OCI-M1 (cell line): ENCODE measurements at places on chromosomes 16 and 17.

DNA sequence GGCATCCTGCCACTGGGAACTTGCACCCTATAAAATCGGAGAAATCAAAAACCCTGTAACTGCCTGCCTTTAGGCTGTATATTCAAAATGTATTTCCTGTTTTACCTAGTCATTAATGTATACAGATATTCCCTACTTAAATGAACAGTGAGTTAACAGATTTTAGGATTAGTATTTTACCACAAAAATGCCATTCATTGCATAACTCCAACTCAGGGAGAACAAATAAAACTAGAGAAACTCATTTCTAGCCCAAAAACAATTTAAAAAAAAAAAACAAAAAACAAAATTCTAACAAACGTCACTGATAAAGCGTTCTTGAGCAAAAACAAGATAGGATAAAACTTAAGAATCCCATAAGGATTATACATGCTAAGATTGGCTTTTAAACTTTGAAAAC is 3.7 kb upstream of the DHX33 start:
- no peak for DNase-seq

DNA sequence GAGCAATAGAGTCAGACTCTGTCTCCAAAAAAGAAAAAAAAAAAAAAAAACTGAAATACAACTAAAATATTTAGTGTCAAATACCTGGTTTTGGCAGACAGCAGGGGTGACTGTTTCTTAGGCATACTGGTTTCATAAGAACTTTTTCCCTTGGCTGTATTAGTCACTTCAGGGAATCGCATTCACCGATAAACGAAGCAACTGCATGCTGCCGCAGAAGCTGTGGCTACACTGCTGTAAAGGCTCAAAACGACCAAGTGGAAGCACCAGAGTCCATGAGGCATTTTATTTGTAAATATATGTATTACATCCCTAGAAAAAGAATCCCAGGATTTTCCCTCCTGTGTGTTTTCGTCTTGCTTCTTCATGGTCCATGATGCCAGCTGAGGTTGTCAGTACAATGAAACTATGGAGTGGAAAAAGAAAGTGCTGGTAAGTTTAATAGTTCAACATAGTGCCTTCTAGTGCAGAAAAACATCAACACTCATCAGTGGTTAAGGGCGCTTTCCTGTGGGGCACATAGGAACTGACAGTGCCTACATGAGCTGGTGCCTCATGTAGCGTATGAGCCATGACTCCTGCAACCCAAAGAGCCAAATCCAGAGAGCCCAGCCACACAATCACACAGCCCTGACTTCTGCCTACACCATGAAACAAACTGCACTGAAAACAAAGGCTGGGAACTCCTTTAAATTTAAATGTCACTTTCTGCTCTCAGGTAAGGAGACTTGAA is 7.3 kb downstream of the RPS15A start:
- DNase-seq, result no peak

DNA sequence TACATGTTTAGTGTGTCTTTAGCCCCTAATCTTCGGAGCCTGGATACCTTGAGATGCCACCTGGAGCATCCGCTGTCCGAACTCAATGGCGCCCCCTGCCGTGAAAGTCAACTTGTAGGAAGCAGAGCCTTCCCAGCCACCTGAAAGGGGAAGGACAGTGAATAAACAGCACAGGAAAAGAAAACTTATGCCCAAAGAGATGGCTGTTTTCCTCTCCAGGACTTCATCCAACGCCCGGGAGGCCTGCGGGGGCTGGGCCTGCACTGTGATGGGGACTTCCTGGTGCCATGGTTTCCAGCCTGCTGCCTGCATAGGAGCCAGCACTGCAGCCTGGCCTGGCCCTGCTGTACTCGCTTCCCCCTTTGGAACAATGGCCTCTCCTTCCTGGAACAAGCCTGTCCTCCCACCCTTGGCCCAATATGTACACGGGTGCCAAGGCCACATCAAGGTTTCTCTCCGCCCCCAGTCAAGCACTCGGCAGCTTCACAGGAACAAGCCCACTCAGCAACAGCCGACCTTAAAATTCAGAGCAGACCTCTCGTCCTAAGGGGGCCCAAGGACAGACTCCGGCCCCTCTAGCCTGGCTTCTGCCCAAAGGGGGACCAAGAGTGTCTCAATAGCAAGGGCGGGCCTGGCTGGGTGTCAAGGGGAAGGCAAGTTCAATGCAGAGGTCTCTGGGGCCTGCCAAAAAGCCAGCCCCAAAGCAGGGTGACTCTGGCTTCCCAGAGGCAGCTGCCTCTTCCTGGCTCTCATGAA is 4.5 kb upstream of the UNC13D start:
- DNase-seq, result peak; percentile 70

GRCh38 chr17:31554930-31555329 is 163.5 kb downstream of the RAB11FIP4 start:
- no peak for DNase-seq

DNA sequence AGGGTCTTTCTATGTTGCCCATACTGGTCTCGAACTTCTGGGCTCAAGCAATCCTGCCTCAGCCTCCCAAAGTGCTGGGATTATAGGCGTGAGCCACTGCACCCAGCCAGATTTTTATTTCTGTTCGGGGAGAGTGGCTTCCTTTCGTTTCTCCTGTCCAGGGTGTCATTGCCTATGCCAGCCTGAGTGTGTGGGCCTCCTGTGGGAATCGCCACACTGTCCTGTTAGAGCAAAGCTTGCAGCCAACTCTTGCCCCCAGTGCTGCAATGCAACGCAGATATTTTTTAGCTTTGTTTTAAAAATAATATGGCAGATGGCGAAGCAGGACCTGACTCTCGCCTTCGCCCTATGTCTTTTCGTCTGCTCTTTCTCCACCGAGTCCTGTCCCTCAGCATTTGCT is 395.0 kb downstream of the SNX29 start:
- DNase-seq, result no peak

DNA sequence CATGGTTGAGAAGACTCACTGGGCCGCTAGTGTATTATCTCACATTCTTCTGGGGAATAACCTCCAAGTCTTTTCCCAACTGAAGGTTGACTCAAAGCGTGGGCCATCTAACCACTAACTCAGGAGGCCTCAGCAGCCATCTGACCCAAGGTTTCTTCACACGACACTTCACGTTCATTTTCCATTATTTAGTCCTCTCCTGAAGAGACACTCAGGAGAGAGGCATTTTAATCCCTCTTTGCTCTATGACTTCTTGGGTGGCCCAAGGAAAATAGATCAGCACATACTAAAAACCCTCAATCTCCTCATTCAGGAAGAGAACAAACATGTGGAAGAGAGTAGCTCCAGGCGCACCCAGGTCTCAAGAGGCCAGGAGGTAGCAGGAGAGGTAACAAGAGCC is 252.8 kb upstream of the FOXF1 start:
- no peak for DNase-seq

DNA sequence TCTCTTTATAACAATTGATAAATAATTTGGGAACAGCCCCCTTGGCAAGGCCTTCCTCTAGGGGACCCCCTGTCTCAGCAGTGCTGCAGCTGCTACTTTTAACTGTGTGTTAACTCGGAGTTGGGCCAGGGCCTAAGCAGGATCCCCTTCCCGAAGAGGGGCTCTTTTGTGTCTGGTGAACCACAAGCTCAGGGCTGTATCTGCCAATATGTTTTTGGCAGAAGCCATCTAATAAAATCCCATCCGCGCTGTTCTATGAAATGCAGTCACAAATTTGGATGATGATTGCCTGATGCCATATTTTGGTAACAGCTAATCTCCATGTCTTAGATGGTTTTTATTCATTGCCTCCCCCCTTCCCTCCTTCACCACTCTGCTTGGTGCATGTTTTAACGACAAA is 267.7 kb downstream of the FTO start:
- no peak for DNase-seq

GRCh38 chr17:77535435-77535834 is 394.7 kb downstream of the SEC14L1 start:
- no peak for DNase-seq
